Fibroblast of skin of right biceps (primary cell): ENCODE measurements at places on chromosomes 16 and 17.

GRCh38 chr17:56676810-56677209 is 83.3 kb downstream of the NOG start:
- peak; percentile 38 for DNase-seq

DNA sequence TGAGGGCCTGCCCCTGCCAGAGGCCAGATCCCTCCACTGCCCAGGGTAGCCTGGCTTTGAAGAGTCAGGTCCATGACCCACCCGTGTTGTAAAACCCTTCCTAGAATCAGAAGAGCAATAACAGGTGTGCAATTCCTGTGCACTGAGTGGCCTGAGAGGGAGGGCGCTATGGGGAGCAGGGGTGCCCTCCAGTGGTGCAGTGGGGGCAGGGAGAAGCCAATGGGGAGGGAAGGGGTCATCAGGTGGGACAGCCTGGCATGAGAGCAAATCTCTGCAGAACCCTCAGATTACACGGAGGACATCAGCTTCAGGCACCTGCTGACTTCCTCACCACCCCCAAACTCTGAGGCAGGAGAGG is 72.9 kb upstream of the ZNF469 start:
- no peak for DNase-seq

DNA sequence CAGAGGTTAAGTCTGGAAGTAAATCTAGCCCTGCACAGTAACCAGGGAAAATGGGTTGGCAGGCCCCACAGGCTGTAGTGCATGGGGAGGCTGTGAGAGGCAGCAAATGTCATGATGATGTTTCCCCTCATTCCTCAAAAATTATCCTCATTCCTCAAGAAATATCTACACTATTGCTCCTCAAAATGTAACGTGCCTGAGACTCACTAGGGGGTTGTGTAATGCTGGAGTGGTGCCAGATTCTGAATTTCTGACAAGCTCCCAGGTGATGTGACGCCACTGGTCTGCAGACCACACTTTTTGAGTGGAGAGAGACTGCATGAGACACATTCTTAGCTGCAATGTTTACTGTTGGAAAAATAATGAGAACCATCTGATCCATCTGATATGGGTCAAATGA is 1.2 kb upstream of the MPP3 start:
- DNase-seq, result peak; percentile 82

DNA sequence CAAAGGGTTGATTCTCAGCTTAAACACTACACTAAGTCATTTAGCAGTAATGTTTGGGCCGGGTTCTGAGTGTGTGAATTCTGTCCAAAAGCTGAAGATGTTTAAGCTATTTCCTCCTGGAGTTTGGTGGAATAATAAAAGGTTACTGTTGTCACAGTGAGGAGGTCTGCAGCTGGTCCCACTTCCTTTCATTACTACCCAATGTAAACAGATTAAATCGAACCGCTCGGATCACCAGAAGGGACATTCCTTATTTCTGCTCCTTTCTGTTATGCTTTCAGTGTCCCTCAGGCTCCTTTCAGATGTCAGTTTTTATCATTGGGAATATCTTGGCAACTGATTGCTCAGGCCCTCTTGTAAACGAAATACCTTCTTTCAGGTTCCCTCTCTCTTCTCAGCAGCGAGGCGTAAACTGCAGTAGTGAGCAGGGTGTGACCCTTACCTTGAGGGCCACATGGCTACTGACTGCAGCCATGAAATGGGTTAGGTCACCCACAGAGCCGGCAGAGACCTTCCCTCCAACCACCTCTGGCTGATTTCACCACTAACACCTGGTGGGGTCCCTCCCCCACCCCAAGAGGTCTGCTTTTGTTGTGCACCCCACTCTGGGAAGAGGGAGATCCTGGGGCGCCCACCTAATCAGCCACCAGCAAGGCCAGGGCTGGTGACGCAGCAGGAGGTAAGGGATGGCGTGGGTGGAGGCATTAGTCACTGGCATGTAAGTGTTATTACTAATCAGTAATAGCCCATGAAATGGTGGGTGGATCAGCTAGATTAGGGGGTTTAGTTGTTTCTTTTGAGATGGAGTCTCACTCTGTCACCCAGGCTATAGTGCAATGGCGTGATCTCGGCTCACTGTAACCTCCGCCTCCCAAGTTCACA is 117.6 kb downstream of the VPS53 start:
- peak; percentile 78 for DNase-seq

- no peak for DNase-seq
These were observed 30.7 kb downstream of the NPTX1 start for GRCh38 chr17:80445726-80446110.

DNA sequence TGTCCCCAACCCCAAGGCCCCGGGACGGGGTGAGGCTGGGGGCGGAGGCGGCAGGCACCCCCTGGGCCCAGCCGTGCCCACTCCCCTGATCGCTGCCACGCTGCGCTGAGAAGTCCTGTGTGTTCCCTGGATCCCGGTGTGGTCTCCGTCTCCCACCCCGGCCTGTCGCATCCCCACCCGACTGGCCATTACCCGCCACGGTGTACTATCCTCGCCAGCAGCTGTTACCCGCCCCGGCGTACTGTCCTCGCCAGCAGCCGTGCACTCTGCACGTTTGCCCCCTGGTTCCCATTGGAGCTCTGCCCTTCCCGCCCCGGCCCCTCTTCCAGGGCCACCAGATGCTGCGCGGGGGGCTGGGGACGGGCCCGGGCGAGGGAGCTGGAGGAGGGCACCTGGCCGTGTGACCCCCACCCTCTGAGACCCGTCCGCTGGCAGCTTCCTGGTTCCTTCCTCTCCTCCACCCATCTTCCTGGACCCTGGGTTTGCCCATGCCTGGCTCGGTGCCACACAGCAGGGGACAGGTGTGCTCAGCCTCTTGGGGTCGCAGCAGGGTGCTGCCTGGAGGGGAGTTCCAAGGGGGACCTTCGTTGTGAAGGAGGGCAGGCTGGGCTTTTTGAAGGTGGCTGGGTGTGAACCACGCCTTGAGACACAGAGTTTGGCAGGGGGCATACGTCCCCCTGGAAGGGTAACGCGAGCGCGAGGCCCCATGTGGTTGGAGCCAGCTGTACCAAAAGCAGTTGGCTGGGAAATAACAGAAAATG is 19.7 kb downstream of the BAHCC1 start:
- no peak for DNase-seq

GRCh38 chr17:50353600-50354195 is 7.8 kb downstream of the XYLT2 start:
- DNase-seq, result no peak

- DNase-seq, result no peak
These were observed 8.1 kb downstream of the NDE1 start for GRCh38 chr16:15658149-15658548.
